NCI-H226 (cell line): ENCODE measurements at places on chromosomes 4 and X.

GRCh38 chrX:10615931-10616774, 4.2 kb downstream of the MID1 start:
- no peak for DNase-seq

DNA sequence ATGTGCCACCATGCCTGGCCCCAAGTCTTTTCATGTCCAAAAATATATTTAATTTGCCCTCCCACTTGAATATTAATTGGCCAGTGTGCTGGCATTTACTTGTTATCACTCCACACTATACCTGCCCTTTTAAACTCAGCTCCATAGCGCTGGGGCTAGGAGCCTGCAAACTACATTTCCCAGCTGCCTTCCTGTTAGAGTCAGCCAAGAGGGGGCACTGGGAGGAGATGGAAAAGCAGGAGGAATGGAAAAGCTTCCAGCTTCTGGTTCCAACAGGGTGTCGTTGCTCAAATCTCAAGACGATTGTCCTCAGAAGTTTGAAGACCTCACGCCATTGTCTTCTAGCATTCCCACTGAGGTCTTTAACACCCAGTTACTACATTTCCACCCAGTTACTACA, 315.5 kb downstream of the BCOR start:
- no peak for DNase-seq

- DNase-seq: no peak
Observed at GRCh38 chrX:77347572-77347971, 99.6 kb upstream of the FGF16 start.

GRCh38 chr4:186068581-186069348, at the start of gene TLR3:
TSS of gene TLR3 (plus strand) at chr4:186069156. CDS start at chr4:186076620, 7,464 bp downstream.
- no peak for DNase-seq

DNA sequence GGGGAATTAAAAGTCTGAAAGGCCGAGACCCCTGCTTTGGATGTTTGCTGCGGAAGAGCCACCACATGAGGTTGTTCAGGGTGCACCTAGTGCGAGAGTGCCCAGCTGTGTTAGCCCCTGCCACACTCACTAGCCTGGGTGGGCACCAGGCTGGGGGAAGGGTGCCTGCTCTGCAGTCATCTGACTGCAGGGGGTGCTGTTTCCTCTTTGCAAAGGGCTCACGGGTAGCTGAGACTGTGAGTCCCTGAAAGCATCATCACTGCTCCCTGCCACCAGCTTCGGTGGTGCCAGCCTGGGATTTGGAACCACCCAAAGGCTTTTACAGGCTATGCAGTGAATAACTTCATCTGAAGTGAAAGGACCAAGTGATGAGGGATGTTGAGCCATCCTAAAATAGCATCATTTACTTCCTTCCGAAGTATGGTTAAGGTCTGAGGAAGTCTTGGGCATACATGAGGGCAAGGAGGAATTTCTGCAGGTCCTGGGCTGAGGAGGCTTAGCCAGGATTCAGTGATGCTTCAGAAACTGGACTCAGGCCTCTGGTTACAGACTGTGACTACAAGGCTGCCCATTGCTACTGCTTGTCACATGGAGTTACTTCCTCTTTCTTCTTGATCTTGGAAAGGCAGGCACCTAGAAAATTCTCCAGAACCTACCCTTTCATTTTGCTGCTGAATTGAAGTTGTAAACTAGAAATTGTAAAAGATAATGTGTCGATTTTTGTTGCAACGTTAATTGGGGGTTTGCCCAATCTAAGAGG, 293.2 kb upstream of the PRPS2 start:
- no peak for DNase-seq

- DNase-seq: no peak
Observed at GRCh38 chr4:123116412-123116811, 194.0 kb upstream of the NUDT6 start.

GRCh38 chr4:83504996-83505395, 20.1 kb upstream of the ABRAXAS1 start:
- no peak for DNase-seq

- DNase-seq: no peak
Observed at GRCh38 chr4:148015058-148015457, 283.2 kb downstream of the ARHGAP10 start.

DNA sequence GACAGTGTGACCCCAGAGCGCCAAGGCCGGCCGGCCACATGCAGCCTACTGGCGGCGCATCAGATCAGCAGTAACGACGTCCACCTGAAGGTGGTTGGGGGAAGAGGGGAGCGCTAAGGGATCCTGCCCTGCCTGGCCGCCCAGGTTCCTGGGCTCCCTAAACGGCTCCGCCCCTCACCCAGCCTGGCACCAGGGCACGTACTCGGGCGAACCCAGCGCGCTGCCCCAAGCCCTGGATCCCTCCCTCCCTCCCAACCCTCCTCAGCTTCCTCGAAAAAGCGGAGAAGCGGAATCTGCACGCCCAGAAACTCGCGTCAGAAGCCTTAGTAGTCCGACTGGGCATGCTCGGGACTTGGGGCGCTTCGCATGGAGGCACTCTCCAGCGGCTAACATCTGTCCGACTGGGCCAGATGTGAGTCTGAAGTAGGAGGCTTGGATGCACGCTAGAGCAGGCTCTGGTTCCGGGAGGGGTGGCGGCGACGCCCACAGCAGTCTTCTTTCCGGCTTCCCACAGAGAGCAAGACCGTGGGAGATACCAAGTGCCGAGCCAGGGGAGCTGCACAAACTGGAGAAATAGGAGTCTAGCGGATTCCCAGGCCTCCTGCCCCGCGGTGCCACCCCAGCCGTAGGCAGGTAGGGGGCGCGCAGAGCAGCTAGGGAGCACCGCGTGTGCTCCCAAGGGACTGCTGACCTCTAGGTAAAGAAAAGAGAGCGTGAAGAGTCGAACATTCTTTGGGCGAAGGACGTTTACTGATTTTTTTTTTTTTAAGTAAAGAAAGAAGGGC, 114.3 kb upstream of the TEX13C start:
- DNase-seq: no peak

DNA sequence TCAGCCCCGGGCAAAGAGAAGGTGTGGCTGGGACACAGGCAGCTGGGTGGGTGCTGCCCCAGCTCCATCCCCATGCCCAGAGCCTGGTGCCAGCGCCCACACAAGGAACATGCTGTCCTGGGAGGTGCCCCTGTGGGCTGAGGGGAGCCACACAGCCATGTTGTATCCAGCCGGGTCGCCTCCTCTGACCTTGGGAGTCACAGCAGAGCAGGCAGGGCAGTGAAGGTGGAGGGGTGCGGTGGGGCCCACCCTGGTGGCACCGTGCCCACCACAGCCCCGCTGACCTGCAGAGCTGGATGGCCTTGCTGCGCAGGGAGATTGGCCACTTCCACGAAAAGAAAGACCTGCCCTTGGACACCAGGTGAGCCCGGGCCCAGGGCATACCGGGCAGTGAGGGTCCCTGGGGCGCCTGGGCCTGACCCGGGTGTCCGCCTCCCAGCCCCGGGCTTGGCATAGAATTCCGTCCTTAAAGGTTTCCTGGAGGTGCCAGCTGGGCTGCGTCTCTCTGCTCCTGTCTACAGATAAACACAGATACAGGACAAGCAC, 18.7 kb upstream of the ADD1 start:
- DNase-seq: no peak

- DNase-seq: peak; percentile 84
Observed at GRCh38 chr4:38189445-38189844, 229.2 kb downstream of the PTTG2 start.
